ENCODE measurements at places on chromosomes 3 and 15. TPM values are rescaled to one million over a fixed set of nuclear protein-coding genes. Genes with fewer than 3 reads are reported as not detected.

DNA sequence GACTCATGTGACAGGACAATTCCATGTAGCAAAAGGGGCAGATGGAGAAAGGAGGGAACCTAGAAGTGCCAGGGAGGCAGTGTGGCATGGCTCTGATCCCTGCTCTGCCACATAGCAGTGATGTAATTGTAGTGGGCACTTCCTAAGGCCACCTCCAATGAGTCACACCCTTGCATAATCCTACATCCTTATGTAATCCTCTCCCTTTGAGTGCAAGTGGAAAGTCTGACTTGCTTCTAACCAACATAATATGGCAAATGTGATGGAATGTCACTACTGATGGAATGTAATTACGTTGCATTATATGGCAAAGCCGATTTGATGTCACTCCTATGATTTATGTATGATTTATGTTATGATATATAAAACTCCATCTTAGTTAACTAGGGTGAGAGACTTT, 72.9 kb upstream of the ATP2C1 start:
- DNase-seq: no peak

Gene IL5RA
- total RNA-seq: 0.10 TPM

Gene METTL6
- total RNA-seq: 18.8 TPM

Gene MUC4
- 0.13 TPM for total RNA-seq

- DNase-seq: no peak
These were observed 157.5 kb downstream of the ROBO2 start for GRCh38 chr3:77197408-77197807.

GRCh38 chr3:11631820-11632219, 11.9 kb downstream of the VGLL4 start:
- no peak for DNase-seq

- no peak for DNase-seq
These were observed 160.0 kb upstream of the CGNL1 start for GRCh38 chr15:57216288-57216687.

DNA sequence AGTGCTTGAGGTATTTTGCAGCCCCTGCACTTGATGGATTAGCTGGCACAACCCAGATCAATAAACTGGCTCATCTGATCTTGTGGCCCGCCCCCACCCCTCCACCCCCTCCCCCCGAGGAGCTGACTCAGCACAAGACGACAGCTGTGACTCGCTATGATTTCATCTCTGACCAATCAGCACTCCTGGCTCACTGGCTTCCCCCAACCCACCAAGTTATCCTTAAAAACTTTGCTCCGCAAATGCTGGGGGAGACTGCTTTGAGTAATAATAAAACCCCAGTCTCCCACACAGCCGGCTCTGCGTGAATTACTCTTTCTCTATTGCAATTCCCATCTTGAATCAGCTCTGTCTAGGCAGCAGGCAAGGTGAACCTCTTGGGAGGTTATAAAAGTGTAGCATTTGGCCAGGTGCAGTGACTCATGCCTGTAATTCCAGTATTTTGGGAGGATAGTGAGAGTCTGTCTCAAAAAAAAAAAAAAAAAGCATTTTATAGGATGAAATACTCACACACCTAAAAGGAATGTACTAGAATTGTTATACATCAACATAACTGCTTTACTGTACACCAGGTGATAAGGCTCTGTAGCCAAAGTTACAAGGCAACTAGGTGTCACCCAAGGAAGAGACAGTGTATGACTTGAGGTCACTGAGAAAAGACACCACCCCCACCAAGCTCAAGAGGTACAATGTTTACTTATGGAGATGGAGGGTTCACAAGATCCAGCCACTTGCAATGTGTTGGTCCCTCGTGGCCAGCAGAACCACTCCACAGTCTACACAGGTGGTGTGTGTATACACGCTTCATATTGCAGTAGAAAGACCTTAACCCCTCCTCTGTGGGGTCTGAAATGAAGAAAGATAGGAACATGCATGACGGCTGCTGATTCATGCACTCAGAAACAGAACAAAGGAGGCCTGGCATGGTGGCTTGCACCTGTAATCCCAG, 8.6 kb downstream of the ZNF445 start:
- DNase-seq: no peak

GRCh38 chr3:174199696-174200095, 659.4 kb upstream of the NAALADL2 start:
- DNase-seq: no peak

DNA sequence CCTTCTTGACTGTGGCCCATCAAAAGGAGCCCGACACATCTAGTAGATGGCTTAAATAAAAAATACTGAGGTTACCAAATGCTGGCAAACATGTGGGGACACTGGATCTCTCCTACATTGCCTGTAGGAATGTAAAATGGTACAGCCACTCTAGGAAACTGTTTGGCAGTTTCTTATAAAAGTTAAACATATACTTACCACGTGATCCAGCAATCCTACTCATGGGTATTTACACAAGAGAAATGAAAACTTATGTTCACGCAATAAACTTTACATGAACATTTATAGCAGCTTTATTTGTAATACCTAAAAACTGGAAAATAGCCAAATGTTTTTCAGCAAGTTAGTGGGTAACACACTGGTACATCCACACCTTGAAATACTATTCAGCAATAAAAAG, 9.1 kb downstream of the ZBTB38 start:
- DNase-seq: no peak

DNA sequence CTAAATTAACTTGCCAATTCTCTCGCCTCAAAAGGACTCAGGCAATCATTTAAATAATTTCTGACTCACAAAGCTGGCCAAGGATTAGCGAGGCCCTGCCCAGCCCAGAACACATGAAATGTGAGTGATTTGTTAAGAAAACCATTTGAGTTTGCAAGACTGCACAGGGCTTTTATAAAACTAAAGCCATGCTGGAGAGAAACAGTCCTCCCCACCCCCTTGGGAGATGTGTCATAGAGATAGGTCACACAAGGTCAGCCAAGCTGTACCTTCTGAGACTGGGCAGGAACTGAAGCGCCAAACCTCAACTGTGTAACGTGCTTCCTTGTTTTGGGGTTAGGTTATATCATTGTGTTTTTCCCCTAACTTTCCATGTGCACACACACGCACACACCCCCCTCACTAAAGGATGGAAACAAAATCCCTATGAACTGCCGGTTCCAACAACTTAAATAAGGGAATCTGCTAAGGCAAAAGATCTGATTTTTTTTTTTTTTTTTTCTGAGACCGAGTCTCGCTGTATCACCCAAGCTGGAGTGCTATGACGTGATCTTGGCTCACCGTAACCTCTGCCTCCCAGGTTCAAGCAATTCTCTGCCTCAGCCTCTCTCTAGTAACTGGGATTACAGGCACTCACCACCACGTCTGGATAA, 8.1 kb downstream of the SPATA12 start:
- DNase-seq: no peak

DNA sequence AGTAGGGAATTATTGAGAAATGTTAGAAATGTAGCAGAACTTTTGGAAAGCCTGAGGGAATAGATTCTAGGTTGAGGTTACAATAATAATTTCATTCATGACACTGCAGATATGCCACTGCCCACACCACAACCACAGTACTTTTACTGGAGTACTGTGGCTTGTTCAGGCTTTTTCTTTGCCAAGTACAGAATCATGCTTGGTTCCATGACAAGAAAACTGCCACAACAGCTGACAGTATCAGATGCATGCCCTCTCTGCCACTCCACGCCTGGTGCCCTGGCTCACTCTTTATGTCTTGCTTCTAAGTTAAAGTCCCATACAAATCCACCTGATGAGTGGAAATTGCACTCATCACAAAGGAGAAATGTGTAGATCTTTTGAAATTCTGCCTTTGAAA, 398.6 kb downstream of the ZIC1 start:
- DNase-seq: no peak

DNA sequence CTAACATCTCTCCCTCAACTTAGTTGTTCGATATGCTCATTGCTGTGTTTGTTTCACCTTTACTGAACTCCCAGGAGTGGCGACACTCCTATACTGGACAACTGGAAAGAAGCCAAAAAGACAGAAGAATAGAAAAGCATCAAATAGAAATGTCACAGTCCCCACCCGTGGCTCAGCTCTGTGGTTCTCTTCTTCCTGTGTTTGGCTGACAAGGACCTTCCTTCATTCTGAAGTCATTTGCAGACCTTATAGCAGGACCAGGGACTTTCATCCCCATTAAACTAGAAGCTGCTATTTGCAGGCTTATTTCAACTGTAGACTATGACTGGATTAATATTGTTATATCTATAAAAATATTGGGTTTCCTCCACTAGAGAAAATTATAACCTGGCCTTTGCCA, 125.9 kb downstream of the NECTIN3 start:
- DNase-seq: no peak

- no peak for DNase-seq
These were observed 37.2 kb downstream of the DPH3 start for GRCh38 chr3:16227566-16227965.

DNA sequence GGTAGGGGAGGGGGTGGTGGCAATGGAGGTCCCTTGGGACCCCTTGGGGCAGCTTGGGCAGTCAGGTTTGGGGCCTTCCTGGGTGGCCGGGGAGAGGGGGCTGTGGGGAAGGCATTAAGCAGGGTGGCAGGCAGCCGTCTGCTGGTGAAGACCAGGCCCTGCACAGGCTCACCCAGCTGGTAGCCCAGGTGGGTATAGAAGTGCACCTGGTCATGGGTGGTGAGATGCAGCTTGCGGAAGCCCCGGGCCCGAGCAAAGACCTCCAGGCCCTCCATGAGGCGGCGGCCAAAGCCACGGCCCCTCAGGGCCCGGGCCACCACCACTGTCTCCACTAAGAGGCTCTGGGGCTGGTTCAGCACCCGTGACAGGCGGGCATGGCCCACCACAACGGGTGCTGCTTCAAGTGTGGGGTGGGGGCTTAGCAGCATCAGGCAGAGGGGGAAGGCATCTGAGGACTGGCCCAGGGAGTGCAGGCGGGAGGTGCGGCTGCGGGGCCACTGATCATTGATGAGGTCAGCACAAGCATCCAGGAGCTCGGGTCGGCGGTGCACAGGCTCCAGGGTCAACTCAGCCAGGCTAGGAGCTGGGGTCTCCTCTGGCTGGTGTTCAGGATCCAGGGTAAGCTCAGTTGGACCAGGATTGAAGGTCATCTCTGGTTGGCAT, 2.4 kb downstream of the HYAL3 start:
- no peak for DNase-seq

- no peak for DNase-seq
These were observed 269.2 kb upstream of the CTNNB1 start for GRCh38 chr3:40930131-40930538.

DNA sequence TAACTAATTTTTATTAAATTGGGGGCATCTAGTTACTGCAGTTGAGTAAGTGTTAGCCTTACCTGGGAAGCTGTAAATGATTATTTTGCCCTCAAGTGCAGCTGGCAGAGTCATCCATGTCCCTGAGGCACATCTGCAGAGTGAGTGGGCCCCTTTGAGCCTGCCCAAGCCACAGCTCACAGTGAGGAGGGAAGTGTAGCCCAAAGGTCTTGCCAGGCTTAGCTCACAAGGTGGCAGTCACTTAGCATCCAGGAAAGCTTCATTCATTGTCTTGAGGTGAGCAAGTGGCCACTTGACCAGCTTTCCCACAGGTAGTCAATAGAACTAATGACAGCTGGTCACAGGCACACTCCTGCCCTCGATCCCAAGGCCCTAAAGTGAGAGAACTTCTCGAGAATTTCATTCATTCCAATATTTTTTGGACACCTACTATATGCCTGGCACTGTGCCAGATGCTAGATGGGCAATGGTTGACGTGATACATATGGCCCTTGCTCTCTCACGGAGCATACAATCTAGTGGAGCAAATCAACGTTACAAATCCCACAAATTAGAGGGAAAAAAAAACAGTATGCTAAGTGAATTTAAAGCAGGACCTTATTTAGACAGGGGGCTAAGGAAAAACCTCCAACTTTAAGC, 163.3 kb upstream of the IL12A start:
- no peak for DNase-seq

DNA sequence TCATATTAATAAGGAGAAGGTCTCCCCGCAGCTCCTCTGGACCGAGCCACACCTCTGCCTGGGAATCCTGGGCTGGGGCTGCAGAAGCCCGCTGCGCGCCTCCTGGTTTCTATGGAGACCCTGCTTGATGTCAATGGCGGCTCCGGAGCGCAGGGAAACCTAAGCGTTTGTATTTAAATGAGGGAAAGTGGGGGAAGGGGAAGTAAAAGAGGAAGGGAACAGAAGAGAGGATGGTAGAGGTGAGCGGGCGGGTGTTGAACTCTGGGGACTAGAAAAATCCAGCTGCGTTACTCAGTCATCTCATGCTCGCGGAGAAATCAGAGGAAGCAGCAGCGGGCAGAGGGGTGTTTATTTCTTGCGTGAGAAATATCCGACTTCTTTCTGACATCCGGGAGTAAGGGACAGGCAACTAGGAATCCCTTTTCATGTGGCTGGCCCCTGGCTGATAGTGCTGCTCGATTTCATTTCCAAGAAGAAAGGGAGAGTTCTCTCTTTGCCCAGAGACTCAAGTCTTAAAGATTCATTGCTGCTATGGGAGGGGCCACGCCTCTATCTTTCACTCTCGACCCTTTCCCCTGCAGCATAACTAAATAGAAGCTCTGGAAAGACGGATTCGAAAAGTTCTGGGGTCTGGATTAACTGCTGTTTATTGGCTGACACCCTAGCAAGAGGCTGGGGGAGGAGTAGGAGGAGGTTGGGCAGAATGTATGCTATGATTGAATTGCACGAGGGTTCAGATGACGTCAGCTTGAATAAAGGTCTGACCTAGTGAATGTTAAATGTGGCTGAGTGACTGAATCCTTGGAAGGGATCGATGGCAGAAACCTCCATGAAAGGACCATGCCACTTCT, 110.5 kb upstream of the GAP43 start:
- DNase-seq: no peak

All from activated T-cell treated with anti-CD3 and anti-CD28 coated beads, Interleukin-2, amount 50 U/mL, for 4 hours (primary cell).